ENCODE measurements at places on chromosomes 6 and 20. TPM values are rescaled to one million over a fixed set of nuclear protein-coding genes. Genes with fewer than 3 reads are reported as not detected.

The LAMP5 gene
- total RNA-seq = under 0.01 TPM

The HLA-DMB gene
- total RNA-seq = not detected

The SEMG1 gene
- total RNA-seq = not detected

The TRIM31 gene
- total RNA-seq = not detected

The NOTCH4 gene
- 0.73 TPM for total RNA-seq

The DLK2 gene
- total RNA-seq = not detected

The GPR6 gene
- not detected for total RNA-seq

The PRSS35 gene
- total RNA-seq = 0.37 TPM

The MDFI gene
- not detected for total RNA-seq

The LEMD2 gene
- total RNA-seq = 21.3 TPM

The RFX6 gene
- total RNA-seq = not detected

The SNTA1 gene
- total RNA-seq = 23.9 TPM

The WASF1 gene
- total RNA-seq = 11.7 TPM

The FAM210B gene
- 46.5 TPM for total RNA-seq

The IP6K3 gene
- total RNA-seq = not detected

The PARD6B gene
- 0.37 TPM for total RNA-seq

The RWDD2A gene
- total RNA-seq = 2.2 TPM

The PREX1 gene
- total RNA-seq = 31.3 TPM

The SLC22A1 gene
- total RNA-seq = 1.5 TPM

The OR2J3 gene
- total RNA-seq = not detected

The SNAP91 gene
- total RNA-seq = not detected

The NQO2 gene
- total RNA-seq = 15.8 TPM

The KIF25 gene
- total RNA-seq = not detected

The BAK1 gene
- 15.2 TPM for total RNA-seq

The EMILIN3 gene
- not detected for total RNA-seq

The SCUBE3 gene
- total RNA-seq = 3.3 TPM

The HRH3 gene
- total RNA-seq = not detected

The SCRT2 gene
- total RNA-seq = not detected

The CLPSL2 gene
- not detected for total RNA-seq

The POU5F1 gene
- 0.59 TPM for total RNA-seq

The OR2H2 gene
- not detected for total RNA-seq
